Retinal pigment epithelial cell (primary cell): ENCODE measurements at places on chromosomes 1 and 21.

DNA sequence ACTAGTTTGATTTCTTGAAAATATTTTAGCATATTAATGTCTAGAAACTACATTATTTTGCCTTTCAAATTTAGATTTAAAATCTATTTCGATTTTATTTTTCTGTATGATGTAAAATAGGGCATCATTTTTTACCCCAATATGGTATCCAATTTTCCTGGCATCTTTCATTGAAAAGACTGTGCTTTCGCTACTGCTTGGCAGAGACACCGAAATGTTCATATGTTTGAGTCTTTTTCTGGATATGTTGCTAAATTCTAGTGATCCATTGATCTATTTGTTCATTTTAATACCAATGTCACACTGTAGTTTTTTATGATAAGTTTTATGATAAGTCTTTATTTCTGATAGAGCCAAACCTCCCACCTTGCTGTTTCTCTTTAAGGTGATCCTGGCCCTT lies 24.3 kb downstream of the ST6GALNAC3 start:
- no peak for DNase-seq

DNA sequence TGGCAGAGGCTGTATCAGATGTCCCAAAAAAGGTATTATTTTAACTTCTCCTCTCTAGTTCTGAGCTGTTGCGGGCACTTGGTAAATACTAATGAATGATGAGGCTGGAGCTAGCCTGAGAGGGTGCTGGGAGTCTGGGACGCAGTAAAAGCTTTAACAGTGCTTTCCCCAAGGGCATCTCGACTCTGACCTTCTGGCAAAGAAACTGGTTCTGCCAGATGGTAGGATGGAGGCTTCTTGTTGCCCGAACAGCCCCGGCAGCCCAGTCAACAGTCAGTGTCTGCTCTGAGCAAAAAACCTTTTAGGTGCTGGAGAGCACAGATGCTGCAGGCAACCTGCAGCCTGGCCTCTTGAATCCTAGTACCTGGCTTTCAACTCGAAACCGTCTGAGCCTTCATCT lies 2.5 kb upstream of the PNRC2 start:
- DNase-seq, result no peak

- no peak for DNase-seq
Measured at GRCh38 chr1:234965111-234965510, 163.5 kb downstream of the TOMM20 start.

GRCh38 chr21:28421716-28422524 lies 570.8 kb downstream of the LTN1 start:
- DNase-seq, result no peak

GRCh38 chr1:242670019-242670418 lies 145.5 kb upstream of the PLD5 start:
- DNase-seq, result no peak

DNA sequence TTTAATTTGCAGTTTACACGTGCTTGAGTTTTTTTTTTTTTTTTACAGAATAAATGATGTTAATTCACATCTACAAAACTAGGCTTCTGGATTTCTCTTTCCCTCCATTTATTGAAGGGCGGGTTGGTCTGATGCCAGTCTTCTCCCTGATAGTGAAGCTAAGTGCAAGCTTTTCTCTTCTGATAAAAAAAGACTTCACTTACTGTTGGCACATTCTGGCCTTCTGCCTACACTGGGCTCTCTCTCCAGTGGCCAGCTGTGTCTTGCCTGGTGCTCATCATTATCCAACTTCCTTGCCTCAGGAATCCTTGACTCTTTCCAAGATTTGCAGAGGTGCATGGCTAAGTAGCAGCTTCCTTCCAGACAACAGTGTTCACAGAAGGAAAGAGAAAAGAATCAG lies 7.6 kb upstream of the RAP1A start:
- DNase-seq, result no peak

DNA sequence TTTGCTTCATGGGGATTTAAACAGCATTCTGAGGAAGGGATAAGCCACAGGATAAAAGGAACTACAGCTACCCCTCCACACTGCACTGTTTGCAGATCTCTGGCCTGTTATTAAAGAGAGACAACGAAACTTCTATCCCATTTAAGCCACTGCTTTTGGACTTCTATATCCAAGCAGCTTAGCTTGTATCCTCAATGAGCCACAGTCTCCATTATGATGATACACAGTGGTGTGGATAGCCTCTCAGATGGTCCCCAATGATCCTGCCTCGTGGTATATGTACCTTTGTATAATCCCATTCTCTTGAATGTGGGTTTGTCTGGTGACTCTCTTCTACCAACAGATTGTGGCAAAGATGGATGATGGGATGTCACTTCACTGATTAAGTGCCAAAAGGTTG lies 36.0 kb upstream of the MARK1 start:
- DNase-seq, result no peak
